IMR-90 (cell line): ENCODE measurements at places on chromosomes 3 and 15. TPM values are rescaled to one million over a fixed set of nuclear protein-coding genes. Genes with fewer than 3 reads are reported as not detected.
A peak's percentile ranks its signal among the peaks of the same experiment; 100 is the strongest.

GRCh38 chr3:102129760-102130608, 280.7 kb downstream of the NFKBIZ start:
- peak; percentile 86 for DNase-seq

Gene POLQ
- total RNA-seq, result 5.0 and 7.5 TPM in 2 replicates

Gene LTF
- not detected in 2 replicates for total RNA-seq

Gene GRK7
- total RNA-seq, result not detected in 2 replicates

DNA sequence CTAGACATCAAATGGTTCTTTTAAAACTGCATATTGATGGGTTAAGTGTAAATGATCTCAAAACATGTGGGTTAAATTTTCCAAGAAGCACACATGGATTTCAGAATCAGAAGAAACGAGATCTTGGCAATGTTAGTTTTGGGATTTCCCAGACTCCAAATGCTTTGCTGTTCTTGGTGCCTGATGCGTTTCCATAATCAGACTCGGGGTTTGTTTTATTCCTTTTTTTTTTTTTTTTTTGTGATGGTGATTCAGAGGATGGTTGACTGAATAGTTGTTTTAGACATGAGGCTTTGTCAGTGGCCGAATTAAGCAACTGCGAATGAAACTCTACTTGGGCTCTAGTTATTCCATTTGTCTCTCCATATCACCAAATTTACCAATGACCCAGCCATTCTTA, 52.2 kb upstream of the FAM98B start:
- DNase-seq, result no peak

DNA sequence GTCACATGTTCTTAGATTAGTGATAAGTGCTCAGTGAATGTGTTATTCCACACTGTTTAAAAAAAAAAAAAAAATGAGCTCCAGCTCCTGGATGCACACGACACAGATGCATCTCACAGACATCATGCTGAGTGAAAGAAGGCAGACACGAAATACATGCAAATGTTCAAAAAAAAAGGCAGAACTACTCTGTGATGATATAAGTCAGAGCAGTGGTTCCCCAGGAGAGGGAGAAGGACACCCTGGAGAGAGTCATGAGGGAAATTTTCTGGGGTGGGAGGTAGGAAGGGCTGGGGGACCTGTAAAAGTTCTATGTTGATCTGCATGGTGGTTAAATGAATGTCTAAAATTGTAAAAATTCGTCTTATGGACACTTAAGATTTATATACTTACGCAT, 4.3 kb downstream of the CSRNP1 start:
- no peak for DNase-seq

DNA sequence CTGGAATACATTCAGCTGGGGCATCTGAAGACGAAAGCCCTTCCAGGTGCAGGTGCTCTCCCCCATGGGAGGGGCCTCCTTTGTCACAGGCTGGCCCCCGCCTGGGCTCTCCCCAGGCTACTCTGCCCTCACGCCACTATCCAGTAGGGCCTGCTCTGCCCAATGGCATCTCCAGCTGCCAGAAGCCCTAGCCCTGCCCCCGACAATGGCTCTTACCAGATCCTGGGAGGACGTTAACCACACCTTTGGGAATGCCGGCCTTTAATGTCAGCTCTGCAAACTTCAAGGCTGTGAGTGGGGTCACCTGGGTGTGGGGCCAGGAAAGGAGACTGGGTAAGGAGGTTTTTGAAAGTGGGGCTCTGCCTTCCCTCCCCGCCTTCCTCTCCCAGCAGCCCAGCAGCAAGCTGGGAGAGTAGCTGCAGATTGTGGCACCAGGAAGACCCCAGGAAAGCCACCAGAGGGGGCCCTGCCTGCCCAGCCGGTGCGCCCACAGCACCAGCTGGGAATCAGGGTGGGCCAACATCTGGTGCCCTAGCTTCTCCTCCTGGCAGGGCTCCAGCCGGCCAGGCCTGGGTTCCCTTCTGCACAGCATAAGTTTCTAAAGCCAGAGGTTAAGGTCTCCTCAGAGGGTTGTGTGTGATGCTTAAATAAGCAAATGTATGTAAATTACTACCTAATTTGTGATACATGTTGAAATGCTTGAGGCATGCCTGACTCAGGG, 40.4 kb upstream of the SLC41A3 start:
- no peak for DNase-seq

GRCh38 chr3:3260870-3261269, 81.4 kb upstream of the CRBN start:
- no peak for DNase-seq

Gene CCR5
- total RNA-seq, result not detected in 2 replicates

Gene RAD51
- 7.8 and 8.4 TPM in 2 replicates for total RNA-seq

GRCh38 chr15:101322854-101323477, 27.9 kb upstream of the SNRPA1 start:
- DNase-seq, result no peak

- peak; percentile 51 for DNase-seq
Measured at GRCh38 chr3:108946292-108947285, 7.1 kb downstream of the GUCA1C start.

DNA sequence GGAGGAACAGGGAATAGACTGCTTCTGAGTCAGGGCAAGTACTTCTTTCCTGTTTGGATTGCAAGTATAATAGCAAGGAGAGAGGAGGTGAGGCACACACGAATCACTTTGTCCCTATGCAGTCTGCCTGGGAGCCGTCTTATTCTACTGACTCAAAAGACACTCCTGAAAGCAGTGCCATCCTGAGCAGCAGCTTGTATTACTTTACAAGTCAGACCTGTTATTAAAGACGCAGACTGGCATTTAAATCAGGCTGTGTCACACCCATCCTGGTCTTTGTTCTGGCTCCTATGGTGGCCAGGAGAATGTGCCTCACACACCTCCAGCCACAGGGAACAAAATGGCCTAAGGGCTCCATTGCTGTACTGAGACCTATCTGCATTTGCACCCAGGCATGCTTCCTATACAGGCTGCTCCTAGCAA, 17.9 kb upstream of the SQOR start:
- DNase-seq, result peak; percentile 52

- DNase-seq, result peak; percentile 65
Measured at GRCh38 chr15:85588677-85589076, 206.0 kb downstream of the KLHL25 start.

GRCh38 chr3:197209366-197210260, 88.8 kb downstream of the DLG1 start:
- DNase-seq, result no peak

Gene KBTBD12
- total RNA-seq, result not detected in 2 replicates

- DNase-seq, result no peak
Measured at GRCh38 chr15:31294067-31294466, 32.6 kb upstream of the KLF13 start.

DNA sequence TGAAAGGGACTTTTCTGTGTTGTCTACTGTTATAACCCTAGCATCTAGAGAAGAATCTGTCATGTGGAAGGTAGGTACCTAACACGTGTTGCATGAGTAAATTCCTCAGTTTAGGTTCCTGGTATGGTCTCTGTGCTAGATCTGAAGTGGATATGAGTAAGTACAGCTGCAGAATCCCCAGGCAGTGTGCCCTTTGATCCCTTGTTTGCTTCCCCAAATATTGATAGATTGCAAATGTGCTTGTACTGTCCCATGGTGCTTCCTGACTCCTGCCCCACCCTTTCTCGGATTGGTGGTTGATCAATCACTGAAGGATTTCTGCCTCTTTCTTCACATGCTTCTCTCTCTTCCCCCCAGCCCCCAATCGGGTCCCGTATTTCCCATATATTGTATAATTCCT, 450.4 kb downstream of the UNC13C start:
- DNase-seq, result no peak

DNA sequence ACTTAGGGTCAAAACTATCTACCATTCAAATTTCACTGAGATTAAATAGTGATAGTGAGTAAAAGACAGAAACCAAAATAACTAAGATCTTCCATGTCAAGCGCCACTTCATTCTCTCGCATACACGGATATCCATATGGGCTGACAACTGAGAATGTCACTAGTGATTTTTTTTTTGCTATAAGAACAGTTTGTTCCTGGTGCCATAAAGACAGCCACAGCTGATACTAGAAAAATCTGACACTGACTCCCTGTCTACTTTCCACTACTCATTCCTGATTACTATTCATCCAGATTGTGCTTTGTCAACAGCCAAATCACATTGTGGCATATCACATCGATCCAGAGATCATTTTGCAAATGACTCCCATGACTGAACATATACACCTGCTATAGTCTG, 45.8 kb upstream of the CDAN1 start:
- no peak for DNase-seq

Gene TADA3
- total RNA-seq, result 69.7 and 83.0 TPM in 2 replicates

- no peak for DNase-seq
Measured at GRCh38 chr3:14206548-14207177, 28.0 kb downstream of the LSM3 start.

- DNase-seq, result no peak
Measured at GRCh38 chr3:17982211-17982880, 239.9 kb upstream of the TBC1D5 start.

DNA sequence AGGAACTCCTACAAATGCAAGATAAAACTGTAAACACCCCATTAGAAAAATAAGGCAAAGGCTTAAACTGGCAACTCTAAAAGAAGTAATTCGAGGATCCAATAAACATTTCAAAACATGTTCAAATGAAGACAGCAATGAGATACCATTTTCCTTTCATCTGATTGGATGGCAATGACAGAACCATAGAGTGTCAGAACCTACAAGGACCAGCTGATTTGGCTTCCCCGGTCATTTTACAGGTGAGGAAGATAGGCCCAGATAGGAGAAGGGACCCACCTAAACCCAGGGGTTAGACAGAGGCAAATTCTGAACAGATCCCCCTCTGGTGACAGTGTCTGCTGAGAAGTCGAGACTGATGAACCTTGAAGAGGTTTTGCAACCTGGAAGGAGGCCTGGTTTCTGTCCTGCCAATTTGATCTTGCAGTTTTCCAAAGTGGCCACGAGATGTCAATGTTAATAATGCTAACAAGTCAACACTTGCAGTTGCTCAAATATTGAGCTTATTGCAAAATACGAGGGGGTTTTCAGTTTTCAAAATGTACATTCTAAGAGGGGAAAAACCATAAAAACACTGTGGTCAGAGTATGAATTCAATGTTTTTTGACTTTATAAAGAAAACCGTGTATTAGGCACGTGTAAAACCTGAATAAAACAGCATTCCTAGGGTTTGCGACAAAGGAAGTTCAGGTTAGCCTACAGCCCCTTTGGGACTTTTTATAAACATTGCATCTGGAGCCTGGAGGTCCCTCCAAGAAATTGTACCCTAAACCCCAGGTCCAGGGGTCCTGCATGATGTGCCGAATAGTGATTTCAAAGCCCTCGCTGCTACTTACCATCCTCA, 21.5 kb downstream of the CFAP161 start:
- DNase-seq, result peak; percentile 77

DNA sequence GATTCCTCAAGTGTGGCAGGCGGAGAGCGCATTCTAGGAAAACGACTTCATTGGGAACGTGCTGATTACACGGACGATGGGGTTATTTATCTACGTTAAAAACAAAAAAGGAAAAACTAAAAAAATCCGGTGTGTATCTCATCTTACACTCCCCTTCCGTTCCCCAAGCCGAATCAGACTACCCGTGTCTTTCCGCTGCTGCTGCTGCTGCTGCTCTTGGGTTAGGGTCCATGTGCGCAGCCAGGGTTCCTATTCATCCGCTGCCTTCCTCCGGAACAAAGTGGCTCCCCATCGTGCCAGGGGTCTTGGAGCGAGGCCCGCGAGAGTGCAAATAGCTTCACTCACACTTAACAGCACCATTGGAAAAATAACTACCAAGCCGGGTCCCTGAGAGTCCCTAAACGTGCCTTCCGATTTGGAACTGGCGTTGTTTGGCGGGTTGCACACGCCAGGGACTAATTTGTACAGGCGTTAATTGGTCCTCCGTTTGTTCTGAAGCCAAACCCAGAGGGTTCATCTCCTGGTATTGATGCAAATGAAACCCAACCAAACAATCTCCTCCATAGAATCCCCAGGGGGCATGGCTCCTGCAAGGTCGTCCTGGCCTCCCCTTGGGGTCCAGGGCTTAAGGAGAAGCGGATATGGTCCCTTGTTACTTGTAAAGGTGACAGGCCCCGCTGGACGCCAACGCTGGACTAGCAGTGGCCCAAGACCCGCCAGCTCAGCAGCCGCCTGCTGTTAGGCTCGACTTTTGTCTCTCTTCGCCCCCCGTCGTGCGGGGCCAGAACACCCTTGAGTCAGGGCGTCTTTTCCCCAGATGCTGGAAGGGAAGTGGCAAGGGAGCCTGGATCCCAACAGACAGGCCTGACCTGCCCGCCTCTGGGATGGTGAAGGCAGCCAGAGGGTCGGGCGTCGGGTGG, 11.0 kb upstream of the ONECUT1 start:
- no peak for DNase-seq
